Ecto neural progenitor cell (in vitro differentiated cells): ENCODE measurements at places on chromosomes 3 and 15.

DNA sequence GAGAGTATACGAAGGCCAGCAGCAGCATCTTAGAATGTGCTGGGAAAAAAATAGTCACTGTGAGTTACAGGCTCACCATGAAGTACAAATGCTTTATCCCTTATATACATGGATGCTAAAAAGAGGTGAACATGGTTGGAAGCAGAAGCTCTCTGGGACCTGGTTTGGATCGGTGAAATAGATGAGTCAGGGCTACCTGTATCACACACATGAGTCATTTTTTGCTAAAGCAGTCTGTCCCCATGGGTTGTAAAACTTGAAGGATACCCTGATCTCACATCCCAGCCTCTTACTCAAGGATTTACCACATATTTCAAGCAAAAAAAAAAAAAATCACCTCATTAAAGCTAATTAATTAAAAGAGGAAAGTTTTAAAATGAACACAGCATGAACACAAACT, 6.9 kb upstream of the SERPINI2 start:
- no peak for DNase-seq

DNA sequence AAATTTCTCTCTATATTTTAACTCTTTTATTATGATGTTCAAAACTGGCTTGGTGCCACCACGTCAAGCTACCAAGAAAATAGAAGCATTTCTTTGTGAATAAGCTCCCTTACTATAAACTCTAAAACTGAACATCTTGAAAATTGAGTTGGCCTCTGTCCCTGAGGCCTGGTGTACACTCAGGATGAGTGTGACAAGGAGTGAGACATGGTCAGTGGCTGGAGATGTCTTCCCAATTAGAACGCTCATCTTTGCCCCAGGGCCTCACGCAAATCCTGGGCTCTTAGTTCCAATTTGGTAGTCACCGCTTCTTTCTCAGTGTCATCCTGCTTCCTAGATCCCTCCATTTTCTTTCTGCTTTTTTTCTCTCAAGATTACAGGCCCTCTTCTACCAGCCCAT, 26.2 kb downstream of the SLC2A2 start:
- DNase-seq, result no peak

DNA sequence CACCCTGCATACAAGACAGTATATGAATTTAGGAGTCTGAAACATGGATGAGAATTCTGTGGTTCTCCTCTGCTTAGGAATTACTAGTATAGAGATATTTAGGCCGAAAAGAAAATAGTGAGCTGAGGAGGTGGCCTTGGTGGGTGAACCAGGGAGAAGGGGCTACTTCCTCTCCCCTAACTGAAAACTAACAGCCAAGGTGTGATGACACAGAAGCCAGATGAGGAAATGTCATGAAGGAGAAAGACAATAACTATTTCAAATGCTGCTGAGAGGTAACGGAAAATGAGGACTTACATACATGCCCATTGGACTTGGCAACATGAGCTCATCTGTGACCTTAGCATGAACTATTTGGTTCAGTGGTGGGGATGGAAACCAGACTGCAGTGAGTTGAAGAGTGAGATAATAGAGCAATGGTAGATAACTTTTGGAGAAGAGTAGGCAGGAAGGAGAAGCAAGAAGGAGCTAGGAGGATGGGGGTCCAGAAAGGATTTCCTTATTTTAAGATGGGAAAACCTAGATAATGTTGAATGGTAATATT, 114.4 kb upstream of the TSPAN3 start:
- no peak for DNase-seq

DNA sequence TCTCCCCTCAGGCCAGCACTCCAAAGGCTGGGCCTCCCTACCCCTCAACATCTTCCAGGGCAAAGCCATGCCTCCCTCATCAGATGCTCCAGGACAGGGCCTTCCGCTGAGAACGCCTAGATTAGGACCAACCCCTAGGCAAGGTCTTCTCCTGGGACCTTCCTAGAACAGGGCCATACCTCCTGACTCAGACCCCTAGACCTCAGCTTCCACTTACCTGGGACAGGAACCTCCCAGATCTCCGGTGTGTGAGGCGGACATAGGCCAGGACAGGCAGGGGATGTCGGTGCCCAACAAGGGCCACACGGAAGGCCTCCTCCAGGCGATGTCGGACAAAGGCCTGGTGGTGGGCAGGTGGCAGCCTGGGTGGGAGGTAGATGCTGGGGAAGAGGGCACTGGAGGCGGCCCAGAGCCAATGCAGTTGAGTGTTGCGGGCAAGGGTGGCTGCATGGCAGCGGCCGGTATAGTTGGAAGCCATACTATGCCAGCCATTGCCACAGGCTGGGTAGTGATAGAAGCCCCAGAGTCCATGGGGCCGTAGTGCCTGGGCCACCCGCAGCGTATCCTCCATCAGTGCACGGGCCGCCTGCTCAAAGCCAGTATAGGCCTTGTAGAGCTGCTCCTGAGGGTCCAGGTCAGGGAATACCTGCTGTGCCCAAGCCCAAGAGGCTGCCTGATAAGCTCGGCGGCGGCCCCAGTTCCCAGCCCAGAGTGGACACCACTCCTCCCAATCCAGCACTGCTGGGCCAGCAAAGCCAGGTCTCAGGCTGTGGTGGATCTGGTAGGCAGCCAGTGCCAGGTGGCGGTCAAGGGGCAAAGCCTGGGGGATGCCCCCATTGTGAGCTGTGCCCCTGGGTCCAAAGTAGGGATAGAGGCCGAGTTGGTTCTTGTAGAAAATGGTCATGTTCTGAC, 2.5 kb upstream of the IFRD2 start:
- peak; percentile 41 for DNase-seq

- DNase-seq, result no peak
Measured at GRCh38 chr3:71931922-71932321, 147.0 kb upstream of the PROK2 start.

DNA sequence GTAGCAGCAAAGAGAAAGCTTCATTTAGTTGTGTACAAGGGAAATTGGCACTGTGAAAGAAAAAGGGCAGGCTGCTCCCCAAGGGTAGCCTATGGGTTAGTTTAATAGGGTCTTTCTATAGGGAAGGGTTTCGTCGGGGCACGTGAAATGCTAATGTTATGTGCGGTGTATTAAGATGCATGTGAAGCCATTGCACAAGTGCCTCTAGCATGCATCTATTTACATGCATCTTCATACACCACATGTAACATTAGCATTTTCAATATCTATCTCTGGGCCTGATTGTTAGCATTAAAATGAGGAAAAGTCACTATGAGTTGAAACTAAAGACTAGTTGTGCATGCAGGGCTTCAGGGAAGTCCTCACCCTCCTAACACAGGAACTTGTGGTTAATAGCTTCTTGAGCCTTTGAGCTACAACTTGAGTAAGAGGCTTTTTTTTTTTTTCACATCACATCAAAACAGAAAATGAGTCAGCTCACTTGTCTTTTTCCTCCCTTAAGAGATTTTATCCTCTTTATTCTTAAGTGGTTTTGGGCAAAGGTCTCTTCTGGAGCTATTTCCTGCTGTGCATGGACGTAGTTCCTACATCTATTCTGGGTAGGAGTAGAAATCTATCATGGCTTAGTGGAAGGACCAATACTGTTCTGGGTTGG, 613.4 kb downstream of the ZPLD1 start:
- no peak for DNase-seq

DNA sequence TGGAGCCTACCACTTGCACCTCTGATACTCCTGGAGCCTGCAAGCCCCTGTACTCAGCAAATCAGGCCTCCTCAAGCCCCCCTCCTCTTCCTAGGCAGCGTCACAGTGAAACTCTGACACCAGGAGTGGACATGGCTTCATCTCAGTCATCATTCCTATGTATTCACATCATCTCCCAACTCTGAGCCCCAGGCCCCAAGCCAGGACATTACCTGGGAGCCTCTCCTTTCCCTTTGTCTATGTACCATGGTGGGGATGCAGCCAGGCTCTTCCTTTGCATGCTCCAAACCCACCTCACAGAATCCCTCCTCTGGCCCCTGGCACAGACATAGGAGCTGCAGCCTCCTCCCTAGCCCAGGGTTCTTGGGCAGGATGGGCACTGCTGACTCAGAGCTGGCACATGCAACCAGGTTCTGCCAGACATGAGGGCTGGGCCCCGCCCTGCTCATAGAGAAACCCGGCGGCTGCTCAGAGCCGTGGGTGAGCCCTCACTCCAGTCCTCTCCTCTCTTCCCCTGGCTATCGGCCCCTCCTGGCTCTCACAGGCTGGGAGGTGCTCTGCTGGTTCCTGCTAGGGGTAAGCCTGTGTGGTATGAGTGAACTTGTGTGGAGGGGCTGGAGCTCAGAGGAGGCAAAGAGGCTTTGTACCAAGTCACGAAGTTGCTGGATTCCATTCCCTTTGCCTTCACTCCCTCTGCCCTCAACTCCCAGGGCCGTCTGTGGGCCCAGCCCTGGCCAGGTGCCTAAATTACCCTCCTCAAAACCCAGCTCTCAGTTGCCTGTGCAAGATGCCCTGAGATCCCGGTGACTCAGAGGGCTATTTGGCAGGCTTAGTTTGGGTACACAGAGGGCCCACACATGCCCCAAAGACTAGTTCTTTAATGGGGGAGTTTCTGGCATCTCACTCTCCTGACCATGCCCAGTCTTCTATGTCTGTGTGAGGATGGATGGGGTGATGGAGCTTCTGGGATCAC, 1.9 kb upstream of the PLCD1 start:
- peak; percentile 34 for DNase-seq

GRCh38 chr15:35351059-35351458, 194.9 kb downstream of the DPH6 start:
- no peak for DNase-seq

DNA sequence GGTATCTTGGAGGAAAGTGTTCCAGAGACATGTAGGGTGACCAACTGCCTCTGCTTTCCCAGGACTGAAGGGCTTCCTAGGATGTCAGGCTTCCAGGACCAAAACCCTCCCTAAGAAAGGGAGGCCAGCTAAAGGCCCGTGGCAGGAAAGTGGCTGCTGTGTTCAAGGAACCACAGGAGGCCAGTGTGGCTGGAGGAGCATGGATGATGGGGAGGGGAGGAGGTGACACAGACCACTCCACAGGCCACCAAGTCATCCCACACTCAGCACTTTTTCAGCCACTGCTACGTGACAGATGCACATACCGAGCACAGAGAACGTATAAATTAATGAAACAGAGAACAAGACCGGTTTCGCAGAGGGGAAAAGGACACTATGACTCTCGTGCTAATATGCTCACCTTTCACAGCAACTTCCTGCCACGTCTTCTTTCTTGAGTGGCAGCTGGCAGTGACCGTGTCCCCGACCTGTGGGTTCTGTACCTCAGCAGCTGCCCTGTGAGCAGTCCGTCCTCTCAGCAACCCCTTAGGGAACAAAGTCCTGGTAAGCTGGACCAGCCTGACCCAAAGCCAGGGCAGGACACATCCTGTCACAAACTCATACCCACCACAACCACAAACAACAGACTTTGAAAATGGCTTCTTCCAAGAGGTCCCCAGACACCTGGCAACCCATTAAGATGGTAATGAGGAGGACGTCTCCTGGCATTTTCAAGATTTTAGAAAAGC, 244.7 kb downstream of the VPS13C start:
- no peak for DNase-seq

GRCh38 chr15:85353516-85353915, 26.9 kb upstream of the AKAP13 start:
- DNase-seq, result no peak

DNA sequence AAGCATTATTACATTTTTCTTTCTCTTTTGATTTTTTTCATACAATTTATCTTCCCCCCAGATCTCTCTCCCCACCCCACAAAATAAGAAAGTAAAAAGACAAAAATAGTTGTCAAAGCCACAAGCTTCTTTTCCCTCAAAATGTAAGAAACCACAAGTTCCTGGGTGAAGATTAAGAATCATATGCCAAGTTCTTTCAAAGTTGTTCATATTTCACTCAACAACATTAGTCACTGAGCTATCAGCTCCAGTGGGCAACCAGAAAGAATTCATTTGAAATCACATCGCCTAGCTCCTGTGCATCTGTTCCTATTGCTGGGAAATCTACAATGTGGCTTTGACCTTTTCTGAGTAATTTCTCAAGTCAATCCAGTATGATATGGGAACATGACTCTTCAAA, 681.6 kb upstream of the ARPP21 start:
- DNase-seq, result no peak

DNA sequence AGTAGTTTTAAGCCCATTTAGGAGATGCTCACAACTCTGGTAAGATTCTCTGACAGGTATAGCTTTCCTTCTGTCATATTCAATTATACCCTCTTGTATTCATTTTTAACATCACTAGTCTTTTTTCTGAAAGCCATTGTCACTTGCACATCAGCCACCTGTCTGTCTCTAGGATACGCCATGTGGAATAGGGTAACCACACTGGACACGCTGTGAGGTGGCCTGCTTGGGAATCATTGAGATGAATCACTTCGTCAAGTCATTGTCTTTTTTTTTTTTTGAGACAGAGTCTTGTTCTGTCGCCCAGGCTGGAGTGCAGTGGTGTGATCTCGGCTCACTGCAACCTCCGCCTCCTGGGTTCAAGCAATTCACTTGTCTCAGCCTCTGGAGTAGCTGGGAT, 7.4 kb downstream of the TM6SF1 start:
- DNase-seq, result no peak

- no peak for DNase-seq
Measured at GRCh38 chr3:5437783-5438323, 250.3 kb downstream of the EDEM1 start.

- no peak for DNase-seq
Measured at GRCh38 chr3:181302960-181303359, 313.4 kb upstream of the DNAJC19 start.

DNA sequence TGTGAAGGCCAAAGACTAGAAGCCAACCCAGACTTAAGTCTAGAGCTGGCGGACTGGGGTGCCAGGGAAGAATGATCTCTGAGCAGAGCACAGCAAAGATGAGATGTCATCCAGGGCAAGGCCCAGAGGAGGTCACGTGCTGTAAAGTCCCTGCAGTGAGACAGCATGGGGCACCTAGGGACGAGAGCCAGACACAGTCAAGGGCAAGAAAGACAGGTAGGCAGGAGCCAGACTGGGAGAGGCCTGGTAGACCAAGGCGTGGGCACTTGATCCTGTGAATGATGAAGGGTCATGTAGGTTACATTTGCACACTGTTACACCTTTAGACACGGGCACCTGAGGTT, 379.7 kb upstream of the PROK2 start:
- no peak for DNase-seq

- DNase-seq, result no peak
Measured at GRCh38 chr15:60901647-60902046, 327.5 kb downstream of the RORA start.
